Spinal cord (tissue), 10 donors: ENCODE measurements at places on chromosomes 5 and 9. TPM values are rescaled to one million over a fixed set of nuclear protein-coding genes. Genes with fewer than 3 reads are reported as not detected.

DNA sequence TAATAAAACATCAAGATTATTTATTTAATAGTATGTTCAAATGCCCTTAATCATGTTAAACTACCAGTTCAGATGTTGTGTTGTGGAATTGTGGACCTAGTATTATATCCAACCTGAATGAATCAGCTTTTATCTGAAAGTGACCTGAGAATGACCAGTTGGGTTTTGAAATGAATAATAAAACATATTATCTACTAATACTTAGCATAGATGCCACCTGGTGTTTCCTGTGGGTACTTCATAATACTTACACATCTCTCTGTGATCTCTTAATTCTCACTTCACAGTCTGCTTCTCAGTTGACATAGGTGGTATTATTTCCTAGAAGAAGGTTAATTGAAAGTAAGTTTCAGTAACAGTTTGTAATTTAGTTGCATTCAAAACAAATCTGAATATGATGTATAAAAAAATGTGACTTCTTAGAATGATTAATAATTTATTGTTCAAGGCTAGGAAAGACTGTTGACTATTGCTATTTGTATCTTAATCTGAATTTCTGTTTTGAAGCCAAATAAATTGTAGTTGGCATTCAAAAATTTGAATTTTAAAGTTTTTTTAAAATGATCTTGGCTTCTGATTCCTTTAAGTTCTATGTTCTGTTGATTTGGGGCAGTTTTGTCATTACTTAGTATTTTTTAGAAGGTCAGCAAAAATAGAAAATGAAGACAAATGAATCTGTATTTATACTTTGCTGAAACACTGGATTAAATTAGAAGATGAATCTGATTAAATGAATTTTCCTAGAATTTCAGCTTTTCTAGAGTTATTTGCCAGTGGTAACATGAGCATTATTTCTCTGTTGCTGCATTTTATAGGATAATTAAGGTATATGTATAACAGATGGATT lies 48.2 kb downstream of the KIF2A start:
- H3K27me3 ChIP-seq = no peaks in the 10 kb centered on the region
- H3K27ac ChIP-seq = no peak overlapping the region
- H3K4me1 ChIP-seq = no peaks in the 10 kb centered on the region
- H3K4me3 ChIP-seq = no peak overlapping the region
- peaks cover 22% of the 10 kb centered on the region for H3K36me3 ChIP-seq

DNA sequence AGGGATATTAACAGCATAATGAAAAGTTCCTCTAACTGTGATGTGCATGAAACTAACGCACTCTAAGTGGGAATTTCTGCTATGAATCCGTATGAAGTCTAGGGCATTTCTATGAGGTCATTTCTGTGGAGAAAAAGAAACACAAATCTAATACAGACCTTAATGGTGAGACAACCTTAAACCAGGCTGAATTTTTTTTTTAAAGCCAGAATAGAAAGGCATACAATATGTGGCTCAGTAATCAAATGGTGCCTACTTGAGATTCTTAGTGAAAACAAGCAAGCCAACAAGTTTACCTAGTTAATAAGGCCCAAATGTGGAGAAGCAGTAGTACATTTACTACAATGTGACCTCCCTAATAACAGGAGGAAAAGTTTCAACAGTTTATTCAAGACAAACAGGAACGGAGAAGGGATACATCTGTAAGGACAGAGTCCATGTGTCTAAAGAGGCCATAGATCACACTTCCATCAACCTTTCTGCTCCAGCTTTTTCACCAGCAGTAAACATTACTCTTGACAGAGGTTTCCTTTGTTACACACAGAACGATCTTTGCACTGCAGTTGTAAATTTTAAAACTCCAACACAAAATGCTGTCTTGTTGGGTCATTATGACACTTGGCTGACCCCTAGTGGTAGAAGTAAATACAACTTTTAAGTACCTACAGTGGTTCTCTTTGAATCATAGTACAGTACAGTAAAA lies 26.2 kb downstream of the CARNMT1 start:
- no peak overlapping the region for H3K27ac ChIP-seq
- no peak overlapping the region for H3K4me3 ChIP-seq
- no peaks in the 10 kb centered on the region for H3K36me3 ChIP-seq
- peak; percentile 67 for DNase-seq

GRCh38 chr5:16913187-16914107 lies 22.6 kb downstream of the MYO10 start:
- no peaks in the 10 kb centered on the region for H3K27me3 ChIP-seq
- DNase-seq = no peak
- no peaks in the 10 kb centered on the region for H3K4me1 ChIP-seq
- H3K27ac ChIP-seq = no peak overlapping the region
- no peak overlapping the region for H3K4me3 ChIP-seq
- H3K36me3 ChIP-seq = no peaks in the 10 kb centered on the region

GRCh38 chr9:105132606-105133005 lies 111.8 kb upstream of the SLC44A1 start:
- H3K4me1 ChIP-seq = no peaks in the 10 kb centered on the region
- no peak overlapping the region for H3K27ac ChIP-seq
- H3K36me3 ChIP-seq = no peaks in the 10 kb centered on the region
- no peak for DNase-seq
- no peaks in the 10 kb centered on the region for H3K27me3 ChIP-seq

Gene RALGDS
- total RNA-seq = 67.4 TPM

GRCh38 chr5:88877826-88878225 lies 5.2 kb downstream of the MEF2C start:
- no peak overlapping the region for H3K4me3 ChIP-seq
- no peaks in the 10 kb centered on the region for H3K4me1 ChIP-seq
- DNase-seq = no peak
- H3K27me3 ChIP-seq = no peaks in the 10 kb centered on the region

Gene CWC27
- total RNA-seq = 18.5 TPM

GRCh38 chr5:8399471-8399870 lies 530.5 kb downstream of the MTRR start:
- H3K4me1 ChIP-seq = peaks cover 3% of the 10 kb centered on the region
- no peak overlapping the region for H3K27ac ChIP-seq
- H3K4me3 ChIP-seq = no peak overlapping the region
- no peaks in the 10 kb centered on the region for H3K36me3 ChIP-seq
- no peak for DNase-seq

DNA sequence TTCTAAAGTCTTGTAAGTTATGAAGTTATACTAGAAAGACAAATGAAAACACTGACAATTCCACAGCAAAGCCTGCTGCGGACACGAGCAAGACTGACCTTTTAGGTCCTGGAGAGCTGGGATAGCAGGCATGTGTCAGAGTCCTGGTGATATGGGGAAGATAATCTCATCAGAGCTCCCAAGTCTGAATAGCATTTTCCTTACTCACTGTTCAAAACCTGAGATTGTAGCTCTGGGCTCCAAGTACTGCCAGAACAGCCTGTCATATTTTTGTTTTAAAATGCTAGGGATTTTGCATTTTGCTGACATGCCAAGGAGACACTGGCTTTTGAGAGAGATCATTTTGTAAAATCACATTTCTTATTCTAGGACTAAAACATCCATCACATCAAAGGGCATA lies 90.1 kb downstream of the DRD1 start:
- peaks cover 3% of the 10 kb centered on the region for H3K4me1 ChIP-seq
- no peak overlapping the region for H3K27ac ChIP-seq
- DNase-seq = peak; percentile 21
- H3K27me3 ChIP-seq = no peaks in the 10 kb centered on the region
- H3K36me3 ChIP-seq = no peaks in the 10 kb centered on the region
- no peak overlapping the region for H3K4me3 ChIP-seq

- peaks cover 6% of the 10 kb centered on the region for H3K36me3 ChIP-seq
- DNase-seq = no peak
- no peaks in the 10 kb centered on the region for H3K27me3 ChIP-seq
- no peaks in the 10 kb centered on the region for H3K4me1 ChIP-seq
- H3K27ac ChIP-seq = no peak overlapping the region
Measured at GRCh38 chr9:81604306-81605169, 84.8 kb downstream of the TLE1 start.

Gene RETREG1
- 68.3 TPM for total RNA-seq

DNA sequence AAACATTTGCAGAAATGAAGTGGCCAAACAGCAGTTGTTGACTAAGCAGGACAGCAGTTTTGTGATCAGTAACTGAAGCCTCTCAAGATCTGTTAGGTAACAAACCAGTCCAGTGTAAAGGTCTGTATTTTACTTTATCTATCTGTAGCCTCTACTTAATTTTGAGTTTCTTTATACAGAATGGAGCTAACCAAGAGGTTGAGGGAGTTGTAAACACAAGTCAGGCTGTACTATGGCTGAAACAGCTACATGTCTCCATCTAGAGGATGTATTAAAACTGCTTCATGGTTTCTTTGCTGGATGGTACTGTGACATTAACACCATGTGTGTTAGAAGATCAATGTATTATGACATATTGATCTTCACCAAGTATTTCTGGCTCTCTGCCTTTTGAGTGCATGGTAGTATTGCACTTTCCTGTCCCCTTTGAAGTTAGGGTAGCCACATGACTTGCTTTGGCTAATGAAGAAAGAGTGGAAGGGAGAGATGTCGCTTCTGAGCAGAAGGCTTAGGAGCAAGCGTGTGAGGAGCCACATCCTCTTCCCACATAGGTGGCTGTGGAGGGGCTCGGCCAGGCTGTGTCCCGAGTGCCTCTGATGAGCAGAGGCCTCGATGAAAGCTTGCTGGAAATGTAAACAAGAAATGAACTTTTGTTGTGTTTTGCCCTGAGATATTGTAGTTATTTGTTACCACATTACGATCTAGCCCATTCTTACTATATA lies 105.6 kb upstream of the PCA3 start:
- H3K27ac ChIP-seq = no peak overlapping the region
- no peaks in the 10 kb centered on the region for H3K36me3 ChIP-seq
- peak; percentile 19 for DNase-seq
